ENCODE measurements at places on chromosomes 12 and 14. TPM values are rescaled to one million over a fixed set of nuclear protein-coding genes. Genes with fewer than 3 reads are reported as not detected.

SH2B3 gene
- 15.3 TPM for total RNA-seq

COQ6 gene
- 26.1 TPM for total RNA-seq

WNT1 gene
- total RNA-seq: not detected

LRP1-AS gene
- not detected for total RNA-seq

POTEG gene
- total RNA-seq: not detected

TIGAR gene
- total RNA-seq: 3.6 TPM

ESPL1 gene
- 4.5 TPM for total RNA-seq

TTC9 gene
- total RNA-seq: 1.7 TPM

B3GNT4 gene
- 0.16 TPM for total RNA-seq

SPTB gene
- 6.8 TPM for total RNA-seq

CRACR2A gene
- 6.2 TPM for total RNA-seq

C14orf132 gene
- 26.2 TPM for total RNA-seq

PPP2R5E gene
- total RNA-seq: 41.7 TPM

SELPLG gene
- total RNA-seq: 3.6 TPM

DCN gene
- total RNA-seq: 3,503 TPM

CABP1 gene
- total RNA-seq: 4.9 TPM

IL22 gene
- total RNA-seq: not detected

TAS2R19 gene
- total RNA-seq: 24.5 TPM

DAO gene
- total RNA-seq: not detected

BDKRB1 gene
- 3.0 TPM for total RNA-seq

PTCSC3 gene
- not detected for total RNA-seq
